ENCODE measurements at places on chromosomes 12 and 14. TPM values are rescaled to one million over a fixed set of nuclear protein-coding genes. Genes with fewer than 3 reads are reported as not detected.
A peak's percentile ranks its signal among the peaks of the same experiment; 100 is the strongest.

FAIM2 gene
- 2.1 TPM for total RNA-seq

RDH12 gene
- not detected for total RNA-seq

GRCh38 chr14:104784218-104784568 lies 11.4 kb downstream of the AKT1 start:
- DNase-seq: no peak
- H3K4me1 ChIP-seq: peaks cover 5% of the 10 kb centered on the region
- H3K36me3 ChIP-seq: no peaks in the 10 kb centered on the region
- H3K27ac ChIP-seq: no peak overlapping the region

DNA sequence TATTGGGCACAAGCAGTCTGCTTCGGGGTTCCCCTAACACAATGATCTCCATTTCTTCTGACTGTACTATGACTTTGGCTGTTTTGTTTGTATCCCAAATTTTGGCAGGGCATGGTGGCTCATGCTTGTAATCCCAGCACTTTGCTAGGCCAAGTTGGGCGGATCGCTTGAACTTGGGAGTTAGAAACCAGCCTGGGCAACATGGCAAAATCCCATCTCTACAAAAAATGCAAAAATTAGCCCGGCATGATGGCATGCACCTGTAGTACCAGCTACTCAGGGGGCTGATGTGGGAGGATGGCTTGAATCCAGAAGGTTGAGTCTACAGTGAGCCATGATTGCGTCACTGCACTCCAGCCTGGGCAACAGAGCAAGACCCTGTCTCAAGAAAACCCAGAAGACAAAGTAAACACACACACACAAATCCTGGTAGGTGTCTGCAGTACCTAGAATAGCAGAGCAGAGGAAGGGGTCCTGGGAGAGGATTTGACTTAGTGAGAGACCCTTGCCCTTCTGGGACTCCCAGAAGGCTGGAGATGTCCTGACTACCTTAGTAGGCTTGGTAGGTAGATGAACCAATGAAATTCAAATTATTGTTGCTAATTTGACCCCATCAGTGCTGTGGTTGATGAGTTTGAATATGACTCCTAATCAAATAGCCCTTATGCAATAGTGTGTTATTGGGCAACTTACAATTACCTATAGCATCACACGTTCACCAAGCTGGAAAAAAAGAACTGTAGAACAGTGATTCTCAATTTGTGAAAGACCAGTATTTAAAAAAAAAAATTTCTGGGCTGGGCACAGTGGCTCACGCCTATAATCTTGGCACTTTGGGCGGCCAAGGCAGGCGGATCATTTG lies 6.8 kb upstream of the AEBP2 start:
- DNase-seq: no peak
- H3K27ac ChIP-seq: peak overlapping the region; percentile 99
- peaks cover 38% of the 10 kb centered on the region for H3K4me1 ChIP-seq
